ENCODE measurements at places on chromosomes 11 and 22. TPM values are rescaled to one million over a fixed set of nuclear protein-coding genes. Genes with fewer than 3 reads are reported as not detected.

The CHRDL2 gene
- not detected for total RNA-seq

The ANO1 gene
- not detected for total RNA-seq

DNA sequence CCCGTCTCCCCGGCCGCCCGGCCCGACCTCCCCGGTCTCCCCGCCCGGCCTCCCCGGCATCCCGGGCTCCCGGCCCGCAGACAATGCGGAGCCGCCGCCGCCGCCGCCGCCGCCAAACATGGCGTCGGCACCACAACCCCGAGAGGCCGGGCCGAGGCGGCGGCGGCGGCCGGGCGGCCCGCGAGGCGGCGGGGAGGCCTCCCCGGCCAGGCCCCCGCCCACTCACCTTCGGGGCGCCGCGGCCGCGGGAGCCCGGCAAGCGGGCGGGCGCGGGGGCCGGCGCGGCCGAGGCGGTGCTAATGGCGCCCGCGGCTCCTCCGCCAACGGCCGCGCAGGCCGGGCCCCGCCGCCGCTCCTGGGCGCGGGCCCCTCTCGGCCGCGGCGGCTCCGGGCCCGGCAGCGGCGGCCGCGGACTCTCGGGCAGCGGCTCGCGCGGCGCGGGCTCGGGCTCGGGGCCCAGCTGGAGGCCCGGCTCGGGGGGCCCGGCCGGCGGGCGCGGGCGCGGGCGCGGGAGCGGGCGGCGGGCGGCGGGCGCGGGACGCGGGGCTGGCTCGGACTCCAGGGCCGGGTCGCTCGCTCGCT, 311 bp downstream of the BRD1 start:
- DNase-seq: no peak

DNA sequence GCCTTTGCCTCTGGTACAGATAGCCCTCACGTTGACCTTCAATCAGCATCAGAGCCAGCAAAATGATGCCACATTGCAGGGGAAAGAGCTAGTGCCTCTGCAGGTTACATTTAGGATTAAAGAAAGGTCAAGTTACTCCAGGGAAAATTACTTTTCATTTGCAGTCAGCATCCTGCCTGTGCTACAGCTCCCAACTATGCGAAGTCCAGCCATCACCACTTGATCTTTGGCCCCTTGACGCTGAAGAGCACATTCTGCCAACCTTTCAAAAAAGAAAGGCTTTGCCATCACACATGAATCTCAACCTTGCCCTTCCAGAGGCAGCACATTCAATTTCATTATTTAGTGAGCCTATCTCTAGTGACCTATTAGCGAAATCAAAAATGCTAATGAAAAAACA, 11.3 kb downstream of the FJX1 start:
- no peak for DNase-seq

DNA sequence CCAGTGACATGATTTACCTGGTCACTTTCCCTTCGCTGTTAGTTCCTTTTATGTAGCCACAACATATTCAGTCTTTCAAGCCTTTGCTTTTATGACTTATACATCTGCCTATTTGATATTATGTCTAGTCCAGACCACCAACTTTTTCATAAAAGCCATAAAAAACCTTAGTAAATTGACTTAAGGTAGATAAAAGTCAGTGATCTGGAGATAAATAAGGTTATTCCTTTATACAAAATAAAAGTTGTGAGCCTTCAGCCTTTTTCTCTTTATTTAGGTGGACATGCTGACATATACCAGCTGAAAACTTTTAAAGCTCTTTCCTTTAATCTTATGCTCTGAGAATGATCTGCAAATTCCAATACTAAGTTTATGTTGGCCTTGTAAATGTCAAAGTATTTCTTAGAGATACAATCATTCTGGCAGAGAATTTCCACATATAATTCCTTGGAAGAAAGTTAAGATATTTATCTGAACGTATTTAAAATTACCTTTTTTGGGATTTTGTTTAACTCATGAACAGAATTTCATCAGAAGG, 690.4 kb upstream of the CHORDC1 start:
- no peak for DNase-seq

DNA sequence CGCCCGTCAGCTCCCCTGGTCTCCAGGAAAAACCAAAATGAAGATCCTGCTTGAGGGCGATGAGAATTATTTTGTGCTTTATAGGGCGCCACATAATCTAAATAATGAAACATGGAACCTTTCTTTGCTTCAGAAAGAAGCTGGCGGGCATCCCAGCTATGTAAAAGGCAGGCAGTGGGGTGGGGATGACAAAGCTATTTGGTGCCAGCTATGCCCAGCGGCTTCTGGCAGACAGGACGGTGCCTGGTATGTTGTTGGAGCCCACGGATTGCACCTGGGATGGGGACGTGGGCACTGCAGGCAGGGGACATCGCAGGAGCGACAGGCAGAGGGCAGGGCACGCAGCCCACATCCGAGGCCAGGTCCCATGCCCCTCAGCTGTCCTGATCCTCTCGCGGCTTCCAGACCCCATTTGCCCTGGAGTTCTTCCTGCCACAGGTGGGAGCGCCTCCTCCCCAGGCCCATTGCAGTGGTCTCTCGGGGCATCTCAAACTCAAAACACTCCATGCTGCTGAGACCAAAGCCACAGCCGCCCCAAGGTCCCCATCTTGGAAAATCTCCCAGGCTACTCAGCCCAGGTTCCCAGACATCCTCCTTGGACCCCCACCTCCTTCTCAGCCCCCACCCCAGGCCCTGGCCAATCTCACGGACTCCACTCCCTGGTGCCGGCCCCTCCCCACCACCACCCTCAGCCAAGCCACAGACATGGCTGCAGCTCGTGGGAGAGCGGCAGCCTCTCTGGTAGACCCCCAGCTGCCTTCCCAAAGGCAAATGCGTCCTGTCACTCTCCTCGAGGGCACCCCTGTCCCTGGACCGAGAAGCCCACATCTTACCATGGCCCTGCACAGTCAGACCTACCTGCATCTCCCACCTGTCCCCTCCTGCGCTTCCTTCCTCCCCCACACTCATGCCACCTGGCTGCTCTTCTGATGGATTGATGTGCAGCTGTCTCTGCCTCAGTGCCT, 45.7 kb downstream of the SHISAL1 start:
- no peak for DNase-seq

DNA sequence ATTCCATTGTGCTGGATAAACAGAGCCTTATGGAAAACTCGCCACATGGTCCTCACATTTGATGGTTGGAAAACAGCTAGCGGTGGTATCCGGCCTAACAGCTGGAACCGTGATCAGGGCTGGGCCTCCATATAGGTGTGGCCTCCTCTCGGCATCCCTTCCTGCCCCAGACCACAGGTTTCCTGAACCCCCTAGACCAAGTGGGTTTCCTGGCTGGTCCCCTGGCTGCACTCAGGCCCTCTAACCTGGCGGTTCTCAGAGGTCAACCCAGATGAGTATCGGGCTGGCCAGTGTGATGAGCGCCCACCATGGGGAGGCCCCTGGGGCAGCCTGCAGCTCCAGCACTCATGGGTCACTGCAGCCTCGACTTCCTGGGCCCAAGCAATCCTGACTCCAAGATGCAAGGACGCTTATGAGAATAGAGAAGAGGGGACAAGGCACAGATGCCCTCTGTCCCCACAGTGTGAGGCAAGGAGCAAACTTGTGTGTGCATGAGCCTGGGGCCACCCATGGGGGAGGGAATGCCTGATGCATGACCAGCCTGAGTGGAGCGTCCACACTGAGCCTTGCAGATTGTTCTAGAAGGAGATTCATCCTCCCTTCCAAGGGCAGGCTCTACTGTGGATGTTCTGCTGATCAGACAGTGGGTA, 53.4 kb upstream of the WNT7B start:
- DNase-seq: no peak
